SK-MEL-5 (cell line): ENCODE measurements at places on chromosomes 1 and 21. TPM values are rescaled to one million over a fixed set of nuclear protein-coding genes. Genes with fewer than 3 reads are reported as not detected.

Gene ERG
- not detected in 2 replicates for total RNA-seq

Gene CYP4X1
- total RNA-seq, result not detected in 2 replicates

Gene FAM163A
- not detected in 2 replicates for total RNA-seq

Gene C1orf50
- total RNA-seq, result 1.8 and 2.5 TPM in 2 replicates

Gene CNKSR1
- total RNA-seq, result 0.08 and 0.27 TPM in 2 replicates

Gene LCE6A
- total RNA-seq, result not detected in 2 replicates

Gene TESK2
- 32.9 and 36.1 TPM in 2 replicates for total RNA-seq

Gene NBPF6
- total RNA-seq, result not detected in 2 replicates

Gene TBX19
- 1.3 and 2.2 TPM in 2 replicates for total RNA-seq

Gene TSSK3
- 0.32 and 2.6 TPM in 2 replicates for total RNA-seq

Gene ADORA1
- 0.92 TPM in 1 of 2 replicates, not detected in the other for total RNA-seq

Gene LORICRIN
- not detected in 2 replicates for total RNA-seq

Gene KLHDC7A
- not detected in 2 replicates for total RNA-seq

Gene EPHA2
- total RNA-seq, result 2.5 and 5.0 TPM in 2 replicates

Gene S100A2
- 0.24 and 2.2 TPM in 2 replicates for total RNA-seq
